NCI-H1105 (cell line): ENCODE measurements at places on chromosomes 6 and 20.

DNA sequence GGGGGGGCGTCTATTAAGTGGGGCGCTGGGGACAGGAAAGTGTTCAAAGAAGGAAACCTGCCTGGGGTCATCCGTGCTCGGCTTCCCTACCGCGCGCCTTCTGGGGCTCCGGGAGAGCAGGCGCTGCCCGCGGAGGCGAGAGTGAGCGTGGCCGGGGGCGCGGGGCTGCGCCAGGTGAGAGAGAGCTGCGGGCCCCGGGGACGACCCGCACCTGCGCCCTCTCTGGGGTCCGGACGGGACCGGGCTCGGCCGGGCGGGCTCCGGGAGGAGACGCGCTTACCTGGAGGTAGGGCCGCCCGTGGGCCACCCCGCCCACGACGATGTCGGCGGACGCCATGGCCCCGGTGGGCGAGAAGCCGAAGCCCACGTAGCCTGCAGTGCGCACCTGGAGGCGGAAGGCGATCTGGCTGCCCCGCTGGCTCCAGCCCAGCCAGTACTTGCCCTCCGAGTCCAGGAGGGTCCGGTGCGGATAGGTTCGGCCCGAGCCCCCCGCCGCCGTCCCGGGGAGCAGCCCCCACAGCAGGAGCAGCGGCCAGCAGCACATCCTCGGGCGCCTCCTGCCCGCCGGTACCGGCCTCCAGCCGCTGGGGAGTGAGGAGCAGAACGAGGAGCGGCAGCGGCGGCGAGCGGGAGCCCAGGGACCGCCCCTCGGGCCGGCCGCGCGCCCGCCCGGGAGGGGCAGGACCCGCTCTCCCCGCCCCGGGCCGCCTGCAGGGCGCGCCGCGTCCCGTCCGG, at the start of gene MOXD1:
Gene MOXD1 (minus strand): TSS at position 593 of the 735 bp plus-strand sequence. CDS start 49 bp downstream, at position 544.
- no peak for DNase-seq

- DNase-seq, result no peak
Measured at GRCh38 chr6:56065408-56065807, 182.0 kb downstream of the COL21A1 start.

- DNase-seq, result no peak
Measured at GRCh38 chr20:47267621-47268020, 88.9 kb downstream of the ZMYND8 start.

DNA sequence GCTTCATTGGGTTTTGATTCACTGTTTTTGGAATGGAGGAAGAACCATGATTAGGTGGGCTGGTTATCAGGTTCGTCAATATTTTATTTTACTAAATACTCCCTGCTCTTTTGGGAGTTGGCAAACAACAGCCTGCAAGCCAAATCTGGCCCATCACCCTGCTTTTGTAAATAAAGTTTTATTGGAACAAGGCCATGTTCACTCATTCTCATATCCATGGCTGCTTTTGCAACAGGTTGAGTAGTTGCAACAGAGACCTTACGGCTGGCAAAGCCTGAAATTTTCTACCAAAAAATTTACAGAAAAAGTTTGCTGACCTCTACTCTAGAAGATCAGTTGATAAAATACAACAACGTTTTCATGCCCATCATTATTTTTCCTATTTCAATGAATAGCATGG, 45.1 kb downstream of the SYTL3 start:
- DNase-seq, result no peak

DNA sequence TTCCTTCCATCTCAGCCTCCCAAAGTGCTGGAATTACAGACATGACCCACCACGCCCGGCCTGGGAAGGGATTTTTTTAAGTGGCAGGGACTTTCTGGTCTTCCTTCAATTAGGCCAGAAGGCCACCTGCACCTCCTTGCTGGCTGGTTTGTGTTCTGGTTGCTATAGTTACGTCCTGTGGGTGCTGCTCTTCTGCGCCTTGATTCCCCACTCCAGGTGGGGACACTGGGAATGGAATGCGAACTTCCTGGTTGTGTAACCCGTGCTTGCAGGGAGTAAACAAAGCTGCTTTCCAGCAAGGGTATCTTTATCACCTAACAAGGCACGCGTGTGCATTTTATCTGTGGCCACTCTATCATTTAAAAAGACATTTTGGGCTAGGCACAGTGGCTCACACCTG, 117.7 kb downstream of the PLEKHG1 start:
- no peak for DNase-seq

DNA sequence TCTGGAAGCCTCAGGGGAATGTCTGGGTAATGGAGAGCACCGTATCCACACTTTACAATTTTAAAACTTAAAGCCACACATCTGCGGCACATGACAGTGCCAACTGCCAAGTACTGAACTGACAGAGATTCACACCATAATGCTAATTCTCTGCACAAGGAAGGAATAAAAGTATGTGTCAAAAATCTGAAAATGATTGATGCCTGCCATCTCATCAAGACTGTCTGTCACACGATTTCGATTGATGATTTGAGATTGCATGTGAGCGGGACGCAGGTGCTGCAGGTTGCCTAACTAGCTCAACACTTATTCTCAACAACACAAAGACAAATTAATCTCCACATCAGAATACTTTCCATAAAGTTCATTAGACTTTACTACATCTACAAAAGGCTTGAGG, 391.2 kb downstream of the PRKN start:
- DNase-seq, result no peak

- no peak for DNase-seq
Measured at GRCh38 chr20:63042448-63043071, 35.8 kb upstream of the BHLHE23 start.

- no peak for DNase-seq
Measured at GRCh38 chr6:56040223-56040622, 164.8 kb upstream of the BMP5 start.

GRCh38 chr20:4714818-4715217, 6.9 kb upstream of the PRND start:
- DNase-seq, result no peak

DNA sequence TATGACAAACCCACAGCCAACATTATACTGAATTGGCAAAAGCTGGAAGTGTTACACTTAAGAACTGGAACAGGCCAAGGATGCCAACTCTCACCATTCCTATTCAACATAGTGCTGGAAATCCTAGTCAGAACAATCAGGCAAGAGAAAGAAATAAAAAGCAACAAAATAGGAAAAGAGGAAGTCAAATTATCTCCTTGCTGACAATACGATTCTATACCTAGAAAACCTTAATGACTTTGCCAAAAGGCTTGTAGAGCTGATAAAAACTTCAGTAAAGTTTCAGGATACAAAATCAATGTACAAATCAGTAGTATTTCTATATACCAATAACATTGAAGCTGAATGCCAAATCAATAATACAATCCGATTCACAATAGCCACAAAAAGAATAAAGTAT, 32.4 kb downstream of the OR5V1 start:
- DNase-seq, result no peak

GRCh38 chr20:12575352-12576095, 433.2 kb upstream of the SPTLC3 start:
- no peak for DNase-seq

- no peak for DNase-seq
Measured at GRCh38 chr6:62283365-62283764, 2.7 kb downstream of the KHDRBS2 start.

GRCh38 chr6:5086294-5086890, 1.3 kb downstream of the PPP1R3G start:
- no peak for DNase-seq

DNA sequence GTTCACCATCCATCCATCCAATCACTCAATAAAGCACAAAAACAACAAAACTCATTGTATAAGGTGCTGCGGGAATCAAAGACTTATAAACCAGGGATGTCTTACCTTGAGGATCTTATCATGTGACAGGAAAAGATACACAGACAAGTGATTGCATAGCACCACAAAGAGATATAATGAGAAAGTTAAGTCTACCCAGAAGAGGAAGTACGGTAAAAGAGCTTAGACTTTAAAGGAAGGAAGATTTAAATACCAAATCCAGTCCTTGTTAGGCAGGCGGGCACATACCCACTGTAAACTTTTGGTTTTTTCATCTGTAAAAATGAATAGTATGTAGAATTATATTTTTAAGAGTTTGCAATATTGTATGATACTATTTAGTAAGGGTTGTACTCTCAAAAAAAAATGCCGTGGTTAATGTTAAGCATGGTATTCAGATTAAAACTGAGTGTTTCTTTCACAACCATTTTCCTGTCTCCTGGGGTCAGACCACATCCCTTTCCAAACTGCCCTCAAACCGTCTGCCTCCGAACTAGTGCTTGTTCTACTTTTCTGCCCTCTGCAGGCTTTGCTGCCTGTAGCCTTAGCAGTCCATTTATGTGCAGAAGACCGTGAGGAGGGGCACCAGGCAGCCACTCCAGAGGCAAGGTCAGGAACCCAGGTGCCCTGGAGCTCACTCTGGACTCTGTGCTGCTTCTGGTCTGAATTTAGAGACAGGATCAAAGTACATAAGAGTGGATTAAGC, 179.5 kb upstream of the SYNDIG1 start:
- DNase-seq, result no peak

DNA sequence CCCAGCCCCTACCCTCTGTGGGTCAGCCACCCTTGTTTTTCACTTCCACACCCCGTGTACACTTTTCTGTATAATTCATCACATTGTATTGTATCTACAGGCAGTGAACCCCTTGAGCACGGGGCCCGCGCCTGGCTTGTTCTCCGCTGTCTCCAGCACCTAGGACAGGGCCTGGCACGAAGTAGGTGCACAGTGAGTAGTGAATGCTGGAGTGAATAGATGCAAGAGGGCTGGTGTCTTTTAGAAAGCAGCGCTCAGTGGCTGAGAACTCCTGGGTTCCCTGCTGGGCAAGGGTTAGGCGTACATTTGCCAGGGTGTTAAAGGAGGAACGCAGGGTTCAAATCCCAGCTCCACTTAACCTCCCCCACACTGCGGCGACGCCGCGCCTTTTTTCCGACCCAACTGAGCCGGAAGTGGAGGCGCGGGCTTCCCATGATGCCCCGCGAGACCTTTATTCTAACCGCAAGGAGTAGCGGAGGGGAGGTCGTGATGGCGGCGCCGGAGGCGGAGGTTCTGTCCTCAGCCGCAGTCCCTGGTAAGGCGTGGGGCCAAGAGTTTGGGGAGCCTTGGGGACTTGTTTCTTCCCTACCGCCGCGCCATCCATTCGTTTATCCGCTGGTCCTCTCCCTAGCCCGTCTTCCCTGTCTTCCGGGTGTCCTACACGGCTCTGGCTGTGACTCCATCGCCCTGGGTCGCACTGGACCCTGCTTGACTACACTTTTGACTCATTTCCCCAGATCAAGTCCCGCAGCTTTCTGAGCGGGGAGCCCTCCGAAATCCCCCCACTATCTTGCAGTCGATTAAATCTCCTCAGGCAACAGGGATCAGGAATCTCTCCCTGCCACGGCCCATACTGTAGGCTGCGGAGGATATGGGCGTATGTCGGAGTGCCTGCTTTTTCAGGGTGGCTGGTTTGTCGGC, at the start of gene MAD2L1BP:
Gene MAD2L1BP (plus strand): TSS at position 454 of the 921 bp plus-strand sequence. CDS start 36 bp downstream, at position 490.
- DNase-seq, result peak; percentile 89

DNA sequence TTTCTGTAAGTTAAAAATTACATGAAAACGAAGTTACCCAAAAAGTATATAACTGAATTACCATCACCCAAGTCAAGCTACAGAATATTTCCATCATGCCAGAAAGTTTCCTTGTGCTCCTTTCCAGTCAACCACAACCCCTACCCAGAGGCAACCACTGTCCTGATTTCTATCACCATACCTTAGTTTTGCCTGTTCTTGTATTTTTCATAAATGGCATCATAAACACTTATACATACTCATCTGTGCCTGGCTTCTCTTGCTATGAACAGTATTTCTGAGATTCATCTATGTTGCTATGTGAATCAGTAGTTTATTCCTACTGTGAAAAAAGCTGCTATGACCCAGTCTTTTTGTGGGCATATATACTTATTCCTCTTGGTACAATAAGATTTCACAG, 7.4 kb downstream of the FKBP5 start:
- no peak for DNase-seq

DNA sequence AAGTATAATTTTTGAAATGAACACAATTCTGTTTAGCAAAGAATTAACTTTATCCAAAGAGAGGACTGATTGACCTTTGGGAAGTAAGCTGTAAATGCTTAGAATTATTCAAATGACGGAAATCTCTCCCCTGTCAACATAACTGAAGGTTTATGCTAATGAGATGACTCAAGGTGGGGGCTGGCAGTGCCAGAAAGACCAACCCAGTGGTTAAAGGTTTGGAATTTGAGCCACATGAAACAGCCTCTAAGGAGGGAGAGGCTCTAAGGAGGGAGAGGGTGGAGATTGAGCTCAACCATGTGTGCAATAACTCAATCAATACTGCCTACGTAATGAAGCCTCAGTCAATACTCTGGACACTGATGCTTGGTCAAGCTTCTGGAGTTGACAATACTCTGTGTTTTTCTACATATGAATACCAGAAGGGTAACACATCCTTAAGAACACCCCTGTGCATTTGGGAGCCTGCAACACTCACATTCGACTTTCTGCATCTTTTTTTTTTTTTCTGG, 123.4 kb upstream of the TENT5A start:
- DNase-seq, result no peak

DNA sequence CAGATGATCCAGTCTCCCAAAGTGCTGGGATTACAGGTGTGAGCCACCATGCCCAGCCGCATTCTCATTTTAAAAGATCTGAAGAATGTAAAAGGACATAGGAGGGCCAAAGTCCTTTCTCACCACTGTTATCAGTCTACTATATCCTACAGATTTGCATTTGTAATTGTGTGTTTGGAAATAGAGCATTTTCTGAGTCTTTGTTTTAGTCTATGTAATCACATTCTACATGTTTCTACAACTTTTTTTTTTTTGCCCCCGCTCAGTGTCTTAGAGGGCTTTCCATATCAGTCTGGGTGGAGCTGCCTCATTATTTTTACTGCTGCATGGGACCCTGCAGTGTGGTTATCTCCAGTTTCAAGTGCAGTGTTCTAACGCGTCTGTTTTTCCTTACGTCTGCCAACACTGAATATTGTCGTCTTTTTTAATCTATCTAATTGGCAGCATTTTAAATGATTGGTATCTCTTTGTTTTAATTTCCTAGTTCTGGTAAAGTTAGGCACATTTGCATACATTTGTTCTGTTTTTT, 7.8 kb downstream of the CUL9 start:
- DNase-seq, result no peak

GRCh38 chr20:60700728-60701127, 551.3 kb upstream of the CDH4 start:
- DNase-seq, result no peak

- DNase-seq, result no peak
Measured at GRCh38 chr6:43891072-43891870, 121.3 kb downstream of the VEGFA start.

DNA sequence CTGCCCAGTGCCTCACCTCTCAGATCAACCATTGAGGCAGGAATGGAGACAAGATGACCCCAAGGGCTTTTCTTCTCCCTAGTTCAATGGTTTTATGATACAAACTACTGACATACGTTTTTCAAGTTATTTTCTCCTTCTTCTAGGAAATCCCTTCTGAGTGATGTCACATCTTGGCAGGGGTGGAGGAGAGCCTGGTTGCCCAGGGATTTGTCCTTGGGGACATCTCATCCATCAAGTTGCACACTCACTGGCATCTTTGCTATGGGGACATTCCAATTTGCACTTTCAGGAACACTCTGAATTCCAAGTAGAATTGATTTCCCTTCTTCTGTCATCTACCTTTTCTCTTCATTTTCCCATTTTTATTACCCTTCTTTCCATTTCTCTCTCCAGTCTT, 9.9 kb downstream of the ZFP57 start:
- DNase-seq, result no peak

- DNase-seq, result peak; percentile 71
Measured at GRCh38 chr6:149934249-149935156, 7.3 kb upstream of the ULBP2 start.

GRCh38 chr20:32612351-32613191, 27.4 kb upstream of the NOL4L start:
- no peak for DNase-seq
